Renal cortex interstitium (tissue), 15 donors: ENCODE measurements at places on chromosomes 5 and 9.

DNA sequence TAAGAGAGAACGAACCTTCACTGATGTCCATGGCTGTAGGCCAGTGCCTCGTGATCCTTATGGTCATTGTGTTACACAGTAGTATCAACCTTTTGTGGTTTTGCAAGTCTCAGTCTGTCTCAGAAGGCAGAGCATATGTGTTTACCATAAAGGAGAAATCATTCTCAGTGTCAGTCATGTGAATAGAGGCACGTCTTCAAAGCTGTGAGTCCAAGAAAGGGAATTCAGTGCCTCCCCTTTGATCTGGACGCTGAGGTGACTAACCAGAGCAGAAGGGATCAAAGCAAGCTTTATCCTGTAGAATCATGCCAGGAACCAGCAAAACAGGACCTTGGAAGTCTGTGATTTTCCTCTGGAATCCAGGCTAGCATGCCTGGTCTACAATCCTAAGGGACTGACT is 433.9 kb downstream of the DNAH5 start:
- no peak for DNase-seq

DNA sequence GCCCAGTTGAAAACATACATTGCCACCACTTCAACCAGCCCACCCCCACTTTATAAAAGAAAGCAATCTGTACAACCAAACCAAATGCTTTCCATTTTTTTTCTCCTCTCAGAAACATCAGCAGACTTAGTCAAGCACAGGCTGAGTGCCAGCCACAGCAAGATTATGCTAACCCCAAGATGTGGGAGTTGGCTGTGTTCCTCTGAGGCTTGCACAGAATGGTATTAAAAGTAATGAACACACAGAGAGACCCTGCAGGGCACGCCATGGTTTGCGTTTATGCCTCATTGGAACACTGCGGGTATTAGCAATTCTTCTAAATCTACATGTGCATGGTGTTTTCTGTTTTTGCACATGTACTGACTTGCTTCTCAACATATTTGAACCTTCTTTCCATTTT is 419.9 kb upstream of the GRAMD2B start:
- DNase-seq, result no peak

DNA sequence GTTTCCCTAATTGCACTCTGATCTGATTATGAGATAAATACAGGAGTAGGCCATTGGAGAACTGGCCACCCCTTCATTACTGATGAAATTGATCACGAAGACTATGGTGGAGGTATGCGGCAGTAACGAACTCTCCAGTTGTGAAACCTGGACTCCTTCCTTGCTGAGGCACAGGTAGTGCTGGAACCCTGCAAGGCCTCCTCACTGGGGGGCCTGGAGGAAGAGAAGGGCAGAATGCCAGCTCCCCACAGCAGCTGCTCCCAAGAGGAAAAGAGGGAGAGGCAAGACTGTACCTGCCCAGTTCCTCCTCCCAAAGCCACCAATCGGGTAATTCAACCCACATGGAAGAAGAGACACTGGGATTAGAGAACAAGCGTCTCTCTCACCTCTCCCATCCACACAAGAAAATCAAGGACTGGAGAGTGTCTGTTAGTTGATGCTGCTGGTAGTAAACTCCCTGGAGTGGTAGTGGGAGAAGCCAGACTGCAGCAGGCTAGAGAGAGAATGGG is 19.1 kb upstream of the TRIO start:
- no peak for DNase-seq

DNA sequence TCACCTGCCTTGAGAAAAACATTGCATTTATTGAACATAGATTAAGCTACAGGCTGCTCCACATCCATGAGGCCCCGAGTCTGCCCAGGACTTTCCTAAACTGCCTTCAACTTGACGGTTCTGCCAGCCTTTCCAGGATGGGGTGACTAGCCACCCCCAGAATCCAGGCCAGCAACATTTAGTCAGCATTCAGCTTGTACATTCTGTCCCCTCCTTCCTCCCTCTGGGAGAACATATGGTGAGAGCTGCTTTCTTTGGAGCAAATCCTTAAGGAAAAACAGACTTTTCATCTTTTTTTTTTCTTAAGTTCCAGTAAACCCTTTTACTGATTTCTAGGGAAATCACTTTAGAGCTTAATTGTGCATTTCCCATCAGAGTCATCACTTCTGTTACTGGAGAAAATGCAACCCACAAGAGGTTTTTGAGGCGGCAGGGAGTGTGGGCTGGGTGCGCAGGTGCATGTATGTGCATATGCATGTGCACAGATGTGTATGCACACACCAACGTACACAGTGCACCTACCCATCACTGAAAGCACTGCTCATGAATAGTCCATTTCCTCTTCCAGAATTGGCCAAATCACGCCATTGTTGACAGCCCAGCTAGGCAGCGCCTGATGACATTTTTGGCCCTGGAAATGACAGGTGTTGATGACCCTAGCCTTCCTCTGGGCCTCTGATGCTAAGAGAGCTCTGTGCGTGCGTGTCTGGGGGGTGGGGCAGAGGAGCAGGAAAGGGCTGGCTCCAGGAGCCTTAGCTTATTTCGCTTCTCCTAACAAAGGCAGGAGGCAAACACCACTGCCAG is 145.6 kb downstream of the HSD17B3 start:
- DNase-seq, result no peak

GRCh38 chr5:64532212-64532611 is 26.4 kb downstream of the RGS7BP start:
- DNase-seq, result no peak

- DNase-seq, result peak; percentile 13
Measured at GRCh38 chr5:78320401-78320800, 25.9 kb upstream of the AP3B1 start.

- no peak for DNase-seq
Measured at GRCh38 chr9:4263591-4263990, 36.3 kb downstream of the GLIS3 start.

DNA sequence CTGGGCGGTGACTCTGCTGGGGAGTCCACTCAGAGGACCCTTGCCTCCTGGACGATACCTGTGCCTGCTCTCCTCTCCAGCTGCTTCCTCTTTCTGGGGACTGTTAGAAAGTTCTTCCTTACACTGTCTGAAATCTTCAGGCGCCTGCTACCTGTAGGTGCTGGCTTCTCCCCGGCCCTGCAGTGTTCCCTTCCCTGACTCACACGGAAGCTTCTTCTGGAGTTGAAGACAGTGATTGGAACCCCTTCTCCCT is 562 bp downstream of the GSN start:
- DNase-seq, result no peak

DNA sequence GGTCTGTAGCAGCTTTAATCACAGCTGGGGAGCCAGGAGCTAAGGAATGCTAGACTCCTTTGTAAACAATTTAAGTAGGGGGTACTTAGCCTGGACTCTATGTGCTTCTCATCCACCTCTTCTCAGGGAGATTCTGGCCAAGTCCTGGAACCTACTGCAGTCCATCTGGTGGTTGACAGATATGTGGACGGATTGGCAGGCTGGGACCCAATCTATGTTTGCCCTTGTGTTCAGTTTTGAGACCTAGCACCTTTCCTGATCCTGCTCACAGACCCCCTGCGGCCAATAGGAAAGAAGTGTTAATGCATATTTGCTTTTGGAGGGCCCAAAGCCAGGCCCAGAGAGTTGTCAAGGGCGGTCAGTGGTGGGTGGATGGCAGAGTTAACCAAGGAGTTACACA is 6.4 kb downstream of the SLC22A5 start:
- DNase-seq, result no peak

DNA sequence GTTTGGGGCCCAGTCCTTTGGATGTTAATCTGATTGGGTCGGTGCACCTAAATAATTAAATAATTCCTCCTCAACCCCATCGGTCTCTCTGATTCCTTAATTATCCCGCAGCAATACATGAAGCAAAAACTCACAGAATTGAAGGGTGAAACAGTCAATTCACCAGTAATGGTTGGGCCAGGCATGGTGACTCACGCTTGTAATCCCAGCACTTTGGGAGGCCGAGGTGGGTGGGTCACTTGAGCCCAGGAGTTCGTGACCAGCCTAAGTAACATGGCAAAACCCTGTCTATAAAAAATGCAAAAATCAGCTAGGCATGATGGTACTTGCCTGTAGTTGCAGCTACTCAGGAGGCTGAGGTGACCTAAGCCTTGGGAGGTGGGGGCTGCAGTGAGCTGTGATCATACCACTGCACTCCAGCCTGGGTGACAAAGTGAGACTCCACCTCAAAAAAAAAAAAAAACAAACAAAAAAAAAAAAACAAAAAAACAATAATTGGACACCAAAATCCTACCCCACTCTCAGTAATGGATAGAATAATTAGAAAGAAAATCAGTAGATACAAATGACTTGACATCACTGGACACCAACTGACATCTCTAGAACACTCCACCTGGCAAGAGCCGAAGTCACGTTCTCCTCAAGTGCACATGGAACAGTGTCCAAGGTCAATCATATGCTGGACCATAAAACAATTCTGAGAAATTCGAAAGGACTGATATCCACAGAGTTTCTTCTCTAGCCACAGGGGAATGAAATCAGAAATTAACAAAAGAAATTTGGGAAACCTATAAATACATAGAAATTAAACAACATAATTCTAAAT is 5.3 kb downstream of the ABO start:
- DNase-seq, result no peak

GRCh38 chr5:33738967-33739366 is 152.8 kb downstream of the ADAMTS12 start:
- DNase-seq, result no peak

DNA sequence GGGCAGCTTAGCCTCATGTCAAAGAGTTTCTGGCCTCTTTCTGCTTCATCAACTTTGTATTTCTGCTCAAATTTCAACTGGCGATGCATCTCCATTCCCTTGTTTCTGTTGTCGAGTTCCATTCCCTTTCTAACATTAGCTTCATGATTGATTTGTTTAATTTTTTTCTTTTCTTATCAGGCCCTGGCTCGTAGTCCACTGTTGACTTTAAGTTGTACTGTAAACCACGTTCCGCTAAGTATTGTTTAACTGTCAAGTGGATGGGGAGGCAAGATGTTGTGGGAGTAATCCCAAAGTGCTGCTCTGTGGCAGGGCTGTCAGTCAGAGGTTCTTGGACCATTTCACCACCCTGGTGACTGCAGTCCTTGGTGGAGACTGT is 309.1 kb downstream of the PSAT1 start:
- no peak for DNase-seq

GRCh38 chr5:143931476-143931875 is 119.5 kb downstream of the HMHB1 start:
- no peak for DNase-seq

DNA sequence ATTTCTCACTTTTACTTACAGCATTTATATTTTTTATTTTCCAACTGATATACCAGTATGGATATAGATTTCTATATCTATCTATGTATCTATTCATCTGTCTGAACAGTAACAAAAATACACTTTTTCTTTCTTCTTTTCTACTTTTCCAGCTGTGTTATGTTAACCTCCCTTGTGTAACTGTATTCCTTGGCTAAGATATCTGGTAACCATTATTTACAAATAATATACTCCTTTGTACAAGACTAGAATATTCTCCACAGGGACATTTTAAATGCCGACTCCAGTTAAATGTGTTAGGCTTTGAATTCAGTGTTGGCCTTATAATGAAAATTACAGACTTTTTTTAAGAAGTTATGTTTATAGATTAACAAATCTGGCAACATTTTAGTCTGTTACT is 168.7 kb downstream of the XRCC4 start:
- no peak for DNase-seq

- no peak for DNase-seq
Measured at GRCh38 chr5:113319256-113320053, 115.3 kb downstream of the TSSK1B start.

GRCh38 chr5:4881366-4882002 is 258.6 kb upstream of the ADAMTS16 start:
- DNase-seq, result no peak

DNA sequence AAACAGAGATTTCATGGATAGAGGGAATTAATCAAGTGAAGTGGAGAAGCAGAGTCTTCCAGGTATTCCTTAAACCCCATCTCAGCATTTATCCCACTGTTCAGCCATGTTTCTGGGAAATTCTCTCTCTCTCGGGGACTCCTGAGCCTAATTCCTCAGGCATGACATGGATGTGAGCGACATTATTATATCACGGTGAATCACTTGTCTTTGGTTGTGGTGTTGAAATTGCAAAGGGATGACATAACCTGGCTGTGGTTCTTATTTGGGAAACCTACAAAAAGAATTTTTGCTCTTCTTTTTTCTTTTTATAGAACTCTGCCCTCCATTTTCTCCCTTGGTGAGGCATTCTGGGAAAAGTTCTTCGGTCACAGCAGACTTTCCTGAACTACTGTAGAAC is 457.9 kb upstream of the PTGER4 start:
- no peak for DNase-seq

DNA sequence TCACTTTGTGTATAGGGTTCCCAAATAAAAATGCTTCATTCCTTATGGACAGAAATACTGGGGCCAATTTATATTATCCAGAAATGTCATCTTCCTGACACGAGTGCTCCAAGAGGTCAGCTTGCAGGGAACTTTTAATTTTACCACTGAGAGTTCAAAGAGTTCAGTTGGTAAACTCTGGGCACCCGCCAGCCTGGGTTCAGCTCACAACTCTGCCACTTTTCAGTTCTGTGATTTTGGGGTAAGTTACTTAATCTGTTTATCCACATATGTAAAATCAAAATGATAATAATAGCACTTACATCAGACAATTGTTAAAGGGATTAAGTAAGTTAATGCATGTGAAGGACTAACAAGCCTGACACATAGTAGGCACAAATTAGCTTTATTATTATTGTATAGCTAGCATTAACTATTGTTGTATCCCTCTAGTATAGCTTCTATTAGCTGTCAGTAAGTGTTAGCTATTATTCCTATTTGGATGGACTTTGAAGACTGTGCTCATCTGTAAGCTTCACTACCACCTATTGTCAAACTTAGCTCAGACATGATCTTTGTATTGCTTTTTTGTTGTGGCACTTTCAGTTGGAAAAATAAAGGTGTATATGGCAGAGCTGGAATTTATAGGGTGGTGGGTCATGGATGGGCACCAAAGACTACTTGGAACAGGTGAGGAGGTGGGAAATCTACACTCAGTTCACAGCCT is 1.6 kb downstream of the MEGF10 start:
- no peak for DNase-seq

DNA sequence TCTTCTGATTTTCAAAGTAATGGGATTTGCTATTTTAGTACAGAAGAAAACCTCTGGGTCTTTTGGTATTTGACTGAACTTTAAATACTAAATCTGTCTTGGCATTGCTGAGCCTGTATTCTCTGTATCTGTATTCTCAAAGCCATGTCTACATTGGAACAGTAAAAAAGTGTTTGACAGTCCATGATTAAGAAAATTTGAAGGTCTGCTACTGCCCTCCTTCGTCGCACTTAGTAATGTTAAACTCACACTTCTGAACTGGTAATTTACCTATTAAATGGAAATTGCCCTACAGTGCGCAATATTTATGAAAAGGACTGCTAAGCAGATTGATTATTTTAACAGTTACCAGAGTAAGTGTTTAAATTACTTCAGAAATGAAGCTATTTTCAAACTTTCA is 165.7 kb upstream of the SMC2 start:
- DNase-seq, result no peak

DNA sequence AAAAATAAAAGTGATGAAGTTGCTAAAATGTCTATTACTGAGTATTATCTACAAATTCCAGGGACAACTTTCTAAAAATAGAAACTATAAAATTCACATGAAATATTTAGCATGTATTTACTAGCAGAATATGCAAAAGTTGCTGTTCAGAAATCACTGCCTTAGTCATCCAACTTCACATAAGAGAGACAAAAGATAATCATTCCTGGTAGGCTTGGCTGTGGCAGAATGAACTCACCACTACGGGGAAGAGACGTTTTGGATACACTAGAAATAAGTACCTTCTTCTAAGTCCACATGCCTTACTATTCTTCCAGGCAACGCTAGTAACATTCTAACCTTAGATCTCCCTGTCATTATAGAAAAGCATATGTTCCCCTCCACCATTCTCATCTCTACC is 272.2 kb downstream of the BNC2 start:
- DNase-seq, result no peak
